ENCODE measurements at places on chromosomes 12 and 14. TPM values are rescaled to one million over a fixed set of nuclear protein-coding genes. Genes with fewer than 3 reads are reported as not detected.
A peak's percentile ranks its signal among the peaks of the same experiment; 100 is the strongest.

Gene ZC2HC1C
- total RNA-seq = 0.27 TPM

Gene VPS29
- total RNA-seq = 82.6 TPM

Gene HSPB8
- 108 TPM for total RNA-seq

Gene POTEG
- total RNA-seq = not detected

Gene A2ML1
- 0.27 TPM for total RNA-seq

Gene SAMD15
- not detected for total RNA-seq

Gene RIC8B
- 12.9 TPM for total RNA-seq

Gene APOF
- not detected for total RNA-seq

Gene NEK9
- total RNA-seq = 65.3 TPM

Gene RNFT2
- 1.1 TPM for total RNA-seq

Gene MGP
- 6,234 TPM for total RNA-seq

Gene OR6C2
- not detected for total RNA-seq

Gene PRKCH
- total RNA-seq = 73.6 TPM

DNA sequence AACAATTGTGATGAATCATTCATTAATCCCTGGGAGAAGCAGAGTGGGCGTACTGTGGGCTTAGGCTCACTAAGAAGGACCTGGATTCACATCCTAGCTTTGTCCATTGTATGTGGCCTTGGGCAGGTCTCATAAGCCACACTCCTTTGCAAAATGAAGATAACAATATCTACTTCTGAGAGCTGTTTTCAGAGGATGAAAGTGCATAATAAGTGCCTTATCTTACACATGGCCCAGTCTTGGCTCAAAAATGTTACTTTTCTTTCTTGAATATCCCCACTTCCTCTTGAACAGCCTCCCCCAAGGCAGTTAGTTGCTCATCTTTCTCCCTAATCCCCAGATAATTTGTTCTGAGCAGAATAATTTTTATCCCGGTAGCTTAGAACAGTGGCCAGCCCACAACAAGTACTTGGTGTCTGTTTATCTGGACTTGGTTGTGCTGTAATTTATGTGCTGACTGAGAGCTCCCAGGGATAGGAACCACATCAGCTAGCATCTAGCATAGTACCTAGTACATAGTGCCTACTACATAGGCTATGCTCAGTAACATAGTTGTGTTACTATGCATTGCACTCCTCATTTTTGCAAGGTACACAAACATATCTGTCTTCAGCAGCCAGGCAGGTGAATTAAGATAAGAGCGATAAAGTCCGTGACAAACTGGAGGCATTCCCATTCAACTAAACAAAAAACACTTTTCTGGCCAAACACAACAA, 61.7 kb upstream of the NUDT4 start:
- H3K27me3 ChIP-seq = no peaks in the 10 kb centered on the region
- no peak overlapping the region for H3K27ac ChIP-seq
- H3K4me1 ChIP-seq = peaks cover 10% of the 10 kb centered on the region
- no peak for DNase-seq
- H3K36me3 ChIP-seq = no peaks in the 10 kb centered on the region
- no peak overlapping the region for H3K4me3 ChIP-seq

GRCh38 chr12:117212563-117213190, 22.4 kb upstream of the FBXO21 start:
- no peaks in the 10 kb centered on the region for H3K36me3 ChIP-seq
- H3K27me3 ChIP-seq = no peaks in the 10 kb centered on the region
- no peak overlapping the region for H3K27ac ChIP-seq
- DNase-seq = peak; percentile 14
- no peaks in the 10 kb centered on the region for H3K4me1 ChIP-seq
- no peak overlapping the region for H3K4me3 ChIP-seq

DNA sequence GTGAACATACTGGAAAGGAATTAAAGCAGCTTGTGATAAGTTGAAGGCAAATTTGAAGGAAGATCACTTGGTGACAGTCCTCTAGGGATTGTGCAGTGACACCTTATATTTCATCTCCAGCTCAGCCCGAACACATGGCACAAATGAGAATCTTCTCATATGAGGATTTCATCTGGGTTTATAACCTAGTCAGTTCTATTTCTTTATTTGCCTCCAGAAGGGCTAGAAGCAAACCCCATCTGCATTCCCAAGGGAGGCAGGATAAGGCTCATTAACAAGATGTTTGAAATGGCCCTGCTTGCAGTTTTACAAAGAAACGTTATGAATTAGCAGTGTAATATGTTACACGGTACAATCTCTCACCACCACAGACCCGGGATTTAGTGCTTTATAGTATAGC, 90.7 kb upstream of the KRR1 start:
- H3K36me3 ChIP-seq = no peaks in the 10 kb centered on the region
- H3K4me3 ChIP-seq = no peak overlapping the region
- no peak overlapping the region for H3K27ac ChIP-seq

DNA sequence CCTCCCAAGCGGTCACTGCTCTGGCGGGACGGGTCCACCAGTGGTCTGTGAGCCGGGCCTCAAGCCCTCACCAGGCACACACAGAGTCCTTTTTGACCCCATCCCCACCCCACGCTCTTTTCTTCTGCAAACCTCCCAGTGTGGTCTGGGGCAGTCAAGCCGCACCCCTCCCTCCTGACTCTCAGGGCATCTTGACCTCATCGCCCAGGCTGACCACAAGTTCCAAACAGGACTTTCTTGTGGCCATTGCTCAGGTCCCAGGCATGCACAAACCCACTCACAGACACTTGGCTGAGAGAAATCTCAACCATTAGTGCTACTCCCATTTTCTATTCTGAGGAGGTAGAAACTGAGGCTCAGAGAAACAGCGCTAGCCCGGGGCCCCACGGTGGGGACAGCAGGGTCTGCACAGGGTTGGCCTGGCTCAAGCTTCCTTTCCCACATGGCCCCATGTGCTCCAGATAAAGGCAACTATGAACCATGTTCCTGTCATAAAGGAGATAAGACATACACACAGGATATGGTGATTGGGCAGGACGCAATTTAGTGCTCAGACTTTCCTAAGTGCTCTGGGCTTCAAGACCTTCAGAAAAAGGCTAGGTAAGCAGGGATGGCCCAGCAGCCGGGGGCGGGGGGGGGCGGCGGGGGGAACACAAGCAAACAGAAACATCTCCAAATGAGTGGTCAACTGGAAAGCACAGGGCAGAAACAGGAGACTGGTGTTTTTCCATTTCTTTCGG, 69.6 kb downstream of the ITPK1 start:
- no peak overlapping the region for H3K27ac ChIP-seq
- H3K36me3 ChIP-seq = no peaks in the 10 kb centered on the region
- no peak overlapping the region for H3K4me3 ChIP-seq
- H3K4me1 ChIP-seq = peaks cover 39% of the 10 kb centered on the region

- DNase-seq = no peak
- peaks cover 12% of the 10 kb centered on the region for H3K4me1 ChIP-seq
- H3K27ac ChIP-seq = peak overlapping the region; percentile 79
- no peak overlapping the region for H3K4me3 ChIP-seq
These were observed 20.0 kb downstream of the NFKBIA start for GRCh38 chr14:35384455-35385041.

GRCh38 chr14:59028476-59029202, 159.8 kb upstream of the DAAM1 start:
- H3K27ac ChIP-seq = no peak overlapping the region
- no peaks in the 10 kb centered on the region for H3K36me3 ChIP-seq
- H3K4me1 ChIP-seq = no peaks in the 10 kb centered on the region
- no peak overlapping the region for H3K4me3 ChIP-seq
- no peak for DNase-seq
- no peaks in the 10 kb centered on the region for H3K27me3 ChIP-seq

DNA sequence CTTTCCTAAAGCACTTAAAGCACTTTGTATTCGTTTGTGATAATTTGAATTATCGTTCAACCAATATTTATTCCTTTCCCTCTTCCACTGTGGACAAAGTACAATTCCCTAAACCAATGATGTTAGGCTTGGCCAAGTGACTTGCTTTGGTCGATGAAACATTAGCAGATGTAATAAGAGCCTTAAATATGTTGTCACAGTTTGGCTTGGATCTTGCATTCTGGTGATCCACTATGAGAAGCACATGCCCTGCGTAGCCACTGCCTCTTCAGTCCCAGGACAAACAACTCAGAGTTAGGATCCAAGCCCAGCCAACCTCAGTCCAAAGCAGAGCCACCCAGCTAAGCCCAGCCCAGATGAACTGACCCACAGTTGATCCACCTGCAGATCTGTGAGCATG, 8.4 kb upstream of the C12orf75 start:
- H3K36me3 ChIP-seq = no peaks in the 10 kb centered on the region
- H3K27me3 ChIP-seq = no peaks in the 10 kb centered on the region
- H3K4me3 ChIP-seq = no peak overlapping the region

DNA sequence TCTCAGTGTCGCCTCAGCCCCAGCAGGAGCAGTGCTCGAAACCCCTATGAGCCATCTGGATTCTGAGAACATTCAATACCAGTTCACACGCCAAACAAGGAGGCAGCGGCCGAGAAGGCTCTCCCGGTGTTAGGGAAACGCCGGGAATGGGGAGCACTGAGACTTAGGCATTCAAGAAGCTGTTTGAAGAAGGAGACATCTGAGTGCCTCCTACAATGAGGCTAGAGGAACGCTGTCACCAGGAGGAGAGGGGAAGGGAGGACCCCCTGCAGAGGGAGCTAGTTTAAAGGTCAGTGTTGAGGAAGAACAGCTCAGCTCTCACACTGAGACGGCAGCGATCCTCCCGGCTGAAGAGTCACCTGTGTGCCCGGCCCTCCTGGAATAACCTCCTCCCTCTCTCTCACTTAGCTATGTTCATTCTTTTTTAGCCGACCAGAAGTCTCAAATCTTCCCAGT, 69.9 kb downstream of the SERPINA3 start:
- H3K27ac ChIP-seq = no peak overlapping the region
- H3K36me3 ChIP-seq = no peaks in the 10 kb centered on the region
- DNase-seq = no peak
- no peaks in the 10 kb centered on the region for H3K27me3 ChIP-seq
- H3K4me1 ChIP-seq = no peaks in the 10 kb centered on the region

GRCh38 chr12:97573901-97574300, 111.3 kb downstream of the RMST start:
- H3K4me1 ChIP-seq = no peaks in the 10 kb centered on the region
- H3K27me3 ChIP-seq = no peaks in the 10 kb centered on the region
- no peak for DNase-seq
- no peaks in the 10 kb centered on the region for H3K36me3 ChIP-seq
- H3K27ac ChIP-seq = no peak overlapping the region

GRCh38 chr14:86296173-86296572, 766.2 kb downstream of the FLRT2 start:
- no peak for DNase-seq
- H3K4me3 ChIP-seq = no peak overlapping the region
- no peaks in the 10 kb centered on the region for H3K36me3 ChIP-seq
- H3K27me3 ChIP-seq = no peaks in the 10 kb centered on the region

GRCh38 chr14:49897965-49898364, 5.1 kb downstream of the ARF6 start:
- no peak for DNase-seq

GRCh38 chr14:22448035-22448904, 140.8 kb downstream of the DAD1 start:
- no peaks in the 10 kb centered on the region for H3K4me1 ChIP-seq
- H3K27me3 ChIP-seq = no peaks in the 10 kb centered on the region
- no peaks in the 10 kb centered on the region for H3K36me3 ChIP-seq
- no peak overlapping the region for H3K27ac ChIP-seq
- no peak overlapping the region for H3K4me3 ChIP-seq

GRCh38 chr12:61254225-61254624, 1006.0 kb upstream of the USP15 start:
- DNase-seq = no peak
- no peaks in the 10 kb centered on the region for H3K4me1 ChIP-seq
- no peak overlapping the region for H3K4me3 ChIP-seq
- no peaks in the 10 kb centered on the region for H3K27me3 ChIP-seq

- no peak for DNase-seq
- H3K27me3 ChIP-seq = no peaks in the 10 kb centered on the region
- peaks cover 51% of the 10 kb centered on the region for H3K36me3 ChIP-seq
- H3K4me3 ChIP-seq = no peak overlapping the region
- H3K4me1 ChIP-seq = peaks cover 33% of the 10 kb centered on the region
These were observed 5.3 kb downstream of the FKBP4 start for GRCh38 chr12:2800046-2800570.

- no peak for DNase-seq
- no peaks in the 10 kb centered on the region for H3K36me3 ChIP-seq
- H3K4me3 ChIP-seq = no peak overlapping the region
- H3K4me1 ChIP-seq = no peaks in the 10 kb centered on the region
These were observed 34.5 kb downstream of the FBRSL1 start for GRCh38 chr12:132524405-132524804.

DNA sequence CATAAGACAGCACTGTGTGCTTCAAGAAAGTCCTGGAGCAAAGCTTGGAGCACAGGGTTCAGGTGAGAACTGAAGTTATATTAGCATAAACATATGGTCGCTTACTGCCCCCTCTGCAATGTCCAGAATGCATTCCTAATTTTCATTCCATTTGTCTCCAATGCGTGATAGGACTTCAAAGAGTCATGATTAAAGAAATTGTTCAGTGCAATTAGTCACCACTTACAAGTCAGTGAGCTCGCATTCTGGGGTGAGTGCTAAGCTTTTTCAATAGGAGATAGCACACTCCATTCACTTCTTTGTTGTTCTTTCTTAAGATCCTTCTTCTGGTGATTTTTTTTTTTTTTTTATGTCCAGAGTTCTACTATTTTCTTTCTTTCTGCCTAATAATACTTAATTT, 398.4 kb downstream of the SYT1 start:
- no peak for DNase-seq
- H3K27me3 ChIP-seq = no peaks in the 10 kb centered on the region
- H3K36me3 ChIP-seq = no peaks in the 10 kb centered on the region
- H3K4me1 ChIP-seq = no peaks in the 10 kb centered on the region

Data from thoracic aorta (tissue), 2 donors.